ENCODE measurements at places on chromosomes 3 and 15. TPM values are rescaled to one million over a fixed set of nuclear protein-coding genes. Genes with fewer than 3 reads are reported as not detected.

DNA sequence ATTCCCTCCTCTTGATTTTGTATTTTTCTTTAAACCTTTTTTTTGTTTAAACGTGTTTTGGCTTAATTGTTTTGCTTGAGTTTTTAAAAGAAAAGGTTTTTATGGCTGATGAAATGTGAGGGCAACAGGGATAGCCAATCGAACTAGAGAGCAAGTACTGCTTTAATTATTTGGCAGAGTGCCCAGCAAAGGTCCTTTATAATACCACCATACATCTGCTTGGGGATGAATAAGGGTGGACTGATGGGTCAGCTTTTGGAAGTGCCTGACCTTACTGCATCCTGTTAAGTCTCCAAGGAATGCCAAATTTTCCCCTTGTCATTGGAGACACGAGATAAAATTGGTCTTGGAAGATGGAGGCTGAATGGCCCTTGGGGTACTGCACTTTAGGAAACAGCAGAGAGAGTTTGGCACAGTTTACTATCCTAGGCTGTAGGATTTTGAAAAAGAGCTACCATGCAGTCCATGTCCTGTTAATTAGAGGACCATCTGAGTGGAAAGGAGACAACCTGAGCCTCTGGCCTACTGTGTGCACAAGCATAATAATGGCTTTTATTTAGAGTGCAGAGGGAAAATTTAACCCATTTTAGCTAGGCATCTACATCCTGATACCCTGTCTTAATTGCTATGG is 19.8 kb upstream of the MTHFS start:
- no peak overlapping the region for H3K4me3 ChIP-seq
- no peaks in the 10 kb centered on the region for H3K4me1 ChIP-seq
- no peak for DNase-seq
- H3K27me3 ChIP-seq = no peaks in the 10 kb centered on the region

DNA sequence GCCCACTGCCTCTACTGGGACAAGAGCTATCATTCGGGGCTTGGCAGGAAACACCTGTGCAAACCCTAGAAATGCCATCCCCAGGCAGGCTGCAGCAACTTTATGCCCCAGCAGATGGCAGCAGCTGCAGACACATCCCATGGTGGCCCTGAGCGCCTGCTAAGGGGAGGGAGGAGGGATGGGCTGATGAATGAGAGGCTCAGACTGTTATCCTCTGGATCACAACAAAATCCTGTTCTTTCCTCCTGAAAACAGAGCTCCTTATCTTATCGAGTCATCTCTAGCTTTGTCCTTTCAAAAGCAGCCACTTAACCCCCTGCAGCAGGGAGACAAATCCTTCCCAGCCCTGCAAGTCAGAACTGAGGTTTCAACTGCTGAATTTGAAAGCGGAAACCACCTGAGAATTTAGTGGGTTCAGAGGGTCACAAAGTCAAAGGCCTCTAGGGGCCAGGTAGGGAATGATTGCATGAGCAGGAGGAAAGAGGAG is 90.6 kb upstream of the PROK2 start:
- H3K36me3 ChIP-seq = no peaks in the 10 kb centered on the region
- no peaks in the 10 kb centered on the region for H3K27me3 ChIP-seq
- no peak overlapping the region for H3K27ac ChIP-seq

DNA sequence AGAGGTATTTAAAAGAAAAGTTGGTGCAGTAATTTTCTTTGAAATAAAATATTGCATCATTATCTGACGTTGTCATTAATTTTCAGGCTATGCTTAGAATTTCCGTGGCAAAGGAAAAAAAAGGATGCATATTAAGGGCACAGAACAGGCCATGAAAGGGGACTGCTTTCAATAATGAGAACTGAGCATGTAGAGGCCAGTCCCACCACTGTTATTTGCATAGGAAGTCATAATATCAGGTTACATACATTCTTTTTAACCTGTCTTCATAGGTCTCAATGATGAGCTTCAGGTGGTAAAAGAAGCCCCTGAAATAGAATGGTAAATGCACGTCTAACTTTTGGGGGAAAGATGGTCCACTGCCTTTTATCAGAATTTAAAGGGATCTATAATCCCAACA is 272.1 kb upstream of the ALCAM start:
- H3K27ac ChIP-seq = no peak overlapping the region
- no peak for DNase-seq
- no peak overlapping the region for H3K4me3 ChIP-seq

DNA sequence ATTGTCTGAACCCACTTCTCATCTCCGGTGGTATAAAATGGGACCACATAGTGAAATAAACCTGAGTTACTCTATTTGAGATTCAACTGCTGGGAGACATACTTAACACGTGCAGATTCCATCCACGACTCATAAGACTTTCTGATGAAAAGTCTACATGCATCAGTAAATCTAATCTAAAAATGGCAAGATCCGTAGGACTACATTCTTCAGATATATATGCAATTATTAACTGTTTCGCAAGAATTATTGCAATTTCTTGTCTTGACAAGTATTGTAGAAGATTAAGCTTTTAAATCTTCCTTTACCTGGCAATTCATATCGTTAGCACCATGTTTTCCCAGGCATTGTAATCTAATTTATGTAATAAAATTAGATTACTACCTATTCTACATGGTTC is 718.7 kb upstream of the CBLB start:
- no peaks in the 10 kb centered on the region for H3K27me3 ChIP-seq
- no peak overlapping the region for H3K4me3 ChIP-seq
- H3K36me3 ChIP-seq = no peaks in the 10 kb centered on the region

DNA sequence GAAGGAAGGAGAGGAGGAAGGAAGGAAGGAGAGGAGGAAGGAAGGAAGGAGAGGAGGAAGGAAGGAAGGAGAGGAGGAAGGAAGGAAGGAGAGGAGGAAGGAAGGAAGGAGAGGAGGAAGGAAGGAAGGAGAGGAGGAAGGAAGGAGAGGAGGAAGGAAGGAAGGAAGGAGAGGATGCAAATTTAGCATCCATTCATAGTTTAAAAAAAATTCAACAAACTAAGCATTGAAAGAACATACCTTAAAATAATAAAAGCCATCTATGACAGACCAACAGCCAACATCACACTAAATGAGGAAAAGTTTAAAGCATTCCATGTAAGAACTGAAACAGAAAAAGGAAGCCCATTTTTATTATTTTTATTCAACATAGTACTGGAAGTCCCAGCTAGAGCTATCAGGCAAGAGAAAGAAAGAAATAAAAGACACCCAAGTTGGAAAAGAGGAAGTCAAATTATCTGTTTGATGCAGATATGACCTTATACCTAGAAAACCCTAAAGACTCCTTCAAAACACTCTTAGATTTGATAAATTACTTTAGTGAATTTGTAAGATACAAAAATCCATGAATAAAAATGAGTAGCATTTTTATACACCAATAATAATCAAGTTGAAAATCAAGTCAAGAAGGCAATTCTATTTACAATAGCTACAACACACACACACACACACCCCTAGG is 52.2 kb upstream of the FXR1 start:
- no peak overlapping the region for H3K27ac ChIP-seq
- no peaks in the 10 kb centered on the region for H3K36me3 ChIP-seq
- H3K27me3 ChIP-seq = no peaks in the 10 kb centered on the region

DGKG gene
- total RNA-seq = 0.04 TPM

ALDH1L1 gene
- total RNA-seq = not detected

DAZL gene
- 0.27 TPM for total RNA-seq

ADAMTS7 gene
- 0.13 TPM for total RNA-seq
